NCI-H1930 (cell line): ENCODE measurements at places on chromosomes 12 and 14.

DNA sequence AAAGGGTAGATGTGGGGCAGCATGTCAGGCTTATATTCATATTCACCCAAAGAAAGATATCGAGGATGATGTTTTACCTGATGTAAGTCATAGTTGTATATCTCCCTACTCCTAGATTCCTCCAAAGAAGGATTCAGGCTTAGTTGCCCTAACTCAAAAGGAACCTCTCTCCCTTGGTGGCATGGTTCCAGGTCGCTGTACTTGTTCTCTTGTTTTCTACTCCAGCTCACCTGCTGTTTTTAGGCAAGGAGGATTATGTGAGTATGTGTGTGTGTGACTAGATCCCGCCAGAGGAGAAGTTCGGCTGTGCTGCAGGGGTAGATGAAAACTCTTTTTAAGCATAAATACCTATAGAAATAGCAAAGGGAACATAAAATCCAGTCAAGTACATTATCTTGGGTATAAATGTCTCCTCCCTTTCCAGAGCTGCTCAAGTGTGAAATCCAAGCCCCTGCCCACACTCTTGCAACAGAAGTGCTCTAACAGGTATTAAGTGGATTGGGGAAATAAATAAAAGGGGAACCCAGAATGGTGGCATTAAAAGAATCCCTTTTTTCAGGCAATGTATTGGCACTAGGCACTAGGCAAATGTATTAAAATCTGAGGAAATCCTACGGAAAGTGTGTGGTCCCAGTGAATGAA lies 375.7 kb downstream of the ZFP36L1 start:
- DNase-seq: no peak

DNA sequence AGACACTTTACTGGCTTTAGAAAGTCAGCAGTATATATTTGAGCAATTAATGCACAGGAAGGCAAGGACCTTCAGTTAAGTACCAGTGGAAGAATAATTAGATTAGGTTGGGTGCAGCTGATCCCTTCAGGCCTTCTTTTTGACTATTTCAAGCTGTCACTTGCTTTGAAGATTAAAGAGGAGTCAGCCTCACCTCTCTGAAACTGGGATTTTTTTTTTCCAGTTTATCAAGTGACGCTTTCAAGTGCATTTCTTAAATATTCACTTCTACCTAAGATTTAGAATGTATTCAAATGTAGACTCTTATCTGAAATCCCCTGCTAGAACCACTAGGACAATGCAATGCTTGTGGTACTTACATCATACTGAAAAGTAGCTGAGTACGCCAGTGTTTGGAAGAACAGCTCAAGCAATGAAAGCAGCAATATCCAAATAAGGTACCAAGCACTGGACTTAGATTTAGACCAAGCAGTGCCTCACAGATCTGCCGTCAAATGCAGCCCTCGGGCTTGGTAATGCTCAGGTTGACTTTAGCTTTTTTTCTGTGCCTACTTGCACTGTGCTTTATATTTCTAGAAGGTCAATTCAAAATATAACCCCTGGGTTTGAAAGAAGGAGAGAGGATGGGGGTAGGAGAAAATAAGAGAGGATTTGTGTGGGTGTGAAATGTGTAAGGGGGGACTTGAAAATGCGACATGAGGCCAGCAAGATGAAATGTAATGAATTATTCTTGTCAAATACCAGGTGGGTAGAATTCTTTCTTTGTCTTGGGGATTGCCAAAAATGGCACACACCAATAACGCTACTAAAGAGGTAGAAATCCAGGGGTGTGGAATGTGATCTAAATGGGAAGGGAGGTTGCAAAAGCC lies 3.7 kb upstream of the FERMT2 start:
- no peak for DNase-seq

- DNase-seq: no peak
Observed at GRCh38 chr12:124968656-124969055, 20.3 kb downstream of the DHX37 start.

- no peak for DNase-seq
Observed at GRCh38 chr12:72072592-72073212, 134.1 kb downstream of the TPH2 start.

- DNase-seq: no peak
Observed at GRCh38 chr12:9112076-9112853, 3.5 kb downstream of the A2M start.

- DNase-seq: no peak
Observed at GRCh38 chr14:100599981-100600380, 12.8 kb upstream of the BEGAIN start.

DNA sequence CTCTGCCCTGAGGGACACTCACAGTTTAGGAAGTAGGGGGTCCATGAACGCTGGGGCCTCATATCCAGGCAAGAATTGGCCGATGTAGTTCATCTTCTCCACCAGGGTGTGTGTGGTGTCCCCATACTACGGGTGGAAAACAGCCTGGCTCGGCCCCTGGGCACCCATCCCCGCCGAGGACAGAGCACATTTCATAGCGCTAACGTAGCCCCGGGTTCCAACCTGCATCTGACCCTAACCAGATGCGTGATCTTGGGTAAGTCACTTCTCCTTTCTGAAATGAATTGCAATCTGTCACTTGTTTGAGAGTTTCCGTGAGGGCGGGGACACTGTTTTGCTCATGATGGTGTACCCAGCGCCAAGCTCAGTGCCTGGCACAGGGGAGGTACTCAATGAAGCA lies 9.0 kb downstream of the HPD start:
- no peak for DNase-seq

- DNase-seq: no peak
Observed at GRCh38 chr14:74737753-74738325, 24.9 kb downstream of the FCF1 start.

DNA sequence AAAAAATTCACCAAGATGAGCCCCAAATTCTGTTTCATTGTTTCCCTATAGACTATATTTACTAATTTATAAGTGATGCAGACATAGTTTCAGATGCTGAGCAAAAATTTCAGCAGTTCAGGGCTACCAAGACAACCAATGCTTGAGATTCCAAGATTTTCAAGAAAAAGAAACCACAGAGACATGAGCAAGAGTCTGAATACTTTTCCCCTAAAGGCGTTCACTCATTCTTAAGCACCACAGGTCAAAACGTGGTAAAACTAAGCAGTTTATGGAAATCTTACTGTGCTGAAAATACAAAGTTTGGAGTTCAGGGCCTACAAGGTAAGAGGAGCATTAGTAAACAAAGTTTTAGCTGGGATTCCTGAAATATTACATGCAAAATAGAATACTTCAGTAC lies 221.2 kb downstream of the KCNH5 start:
- DNase-seq: no peak

- DNase-seq: no peak
Observed at GRCh38 chr14:103130965-103131364, 7.7 kb downstream of the TNFAIP2 start.

GRCh38 chr12:132401982-132402381 lies 72.6 kb upstream of the GALNT9 start:
- DNase-seq: no peak
